ENCODE measurements at places on chromosomes 1 and 21.

DNA sequence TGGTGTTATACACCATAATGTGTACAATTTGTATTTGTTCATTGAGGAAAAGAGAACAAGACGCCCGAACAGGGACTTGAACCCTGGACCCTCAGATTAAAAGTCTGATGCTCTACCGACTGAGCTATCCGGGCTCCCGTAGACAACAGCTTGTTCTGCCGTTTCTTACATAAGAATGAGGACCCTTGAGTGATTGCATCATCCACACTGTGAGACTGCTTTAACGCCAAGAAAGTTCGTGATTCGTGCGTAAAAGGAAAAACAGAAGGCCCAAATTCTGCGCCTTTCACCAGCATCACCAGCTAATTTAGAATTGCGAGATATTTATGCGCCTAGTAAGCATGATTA is 9.3 kb upstream of the MDM4 start:
- DNase-seq: no peak

DNA sequence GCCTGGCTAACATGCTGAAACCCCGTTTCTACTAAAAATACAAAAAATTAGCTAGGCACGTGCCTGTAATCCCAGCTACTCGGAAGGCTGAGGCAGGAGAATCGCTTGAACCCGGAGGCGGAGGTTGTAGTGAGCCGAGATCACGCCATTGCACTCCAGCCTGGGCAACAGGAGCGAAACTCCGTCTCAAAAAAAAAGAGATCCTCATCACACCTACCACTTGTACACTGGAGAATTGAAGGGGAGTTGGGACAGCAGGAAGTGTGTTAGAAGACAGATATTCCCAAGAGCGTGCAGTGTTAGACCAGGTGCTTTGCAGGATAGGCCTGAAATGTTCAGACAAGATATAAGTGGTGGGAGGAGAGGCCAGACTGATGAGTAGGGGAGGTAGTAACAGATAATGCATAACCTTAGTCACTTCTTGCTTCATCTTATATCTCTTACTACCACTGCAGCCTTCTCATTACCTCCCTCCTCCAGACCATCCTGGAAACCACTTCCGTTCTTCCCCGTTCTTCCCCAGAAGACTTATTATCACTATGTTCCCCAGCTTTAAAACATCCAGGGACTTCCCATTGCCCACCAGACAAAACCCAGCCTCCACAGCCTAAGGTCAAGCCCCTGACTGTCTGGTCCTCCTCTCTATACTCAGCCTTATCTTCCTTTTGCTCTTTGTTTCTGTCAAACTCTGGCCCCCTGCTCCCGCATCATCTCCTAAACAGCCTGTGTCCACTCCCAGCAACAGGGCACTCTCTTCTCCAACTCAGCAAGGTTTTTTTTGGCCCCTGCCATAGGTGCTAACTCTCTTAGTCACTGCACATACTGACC is 21.3 kb downstream of the FAM20B start:
- no peak for DNase-seq

- DNase-seq: no peak
These were observed 21.6 kb downstream of the MECR start for GRCh38 chr1:29209173-29209572.

DNA sequence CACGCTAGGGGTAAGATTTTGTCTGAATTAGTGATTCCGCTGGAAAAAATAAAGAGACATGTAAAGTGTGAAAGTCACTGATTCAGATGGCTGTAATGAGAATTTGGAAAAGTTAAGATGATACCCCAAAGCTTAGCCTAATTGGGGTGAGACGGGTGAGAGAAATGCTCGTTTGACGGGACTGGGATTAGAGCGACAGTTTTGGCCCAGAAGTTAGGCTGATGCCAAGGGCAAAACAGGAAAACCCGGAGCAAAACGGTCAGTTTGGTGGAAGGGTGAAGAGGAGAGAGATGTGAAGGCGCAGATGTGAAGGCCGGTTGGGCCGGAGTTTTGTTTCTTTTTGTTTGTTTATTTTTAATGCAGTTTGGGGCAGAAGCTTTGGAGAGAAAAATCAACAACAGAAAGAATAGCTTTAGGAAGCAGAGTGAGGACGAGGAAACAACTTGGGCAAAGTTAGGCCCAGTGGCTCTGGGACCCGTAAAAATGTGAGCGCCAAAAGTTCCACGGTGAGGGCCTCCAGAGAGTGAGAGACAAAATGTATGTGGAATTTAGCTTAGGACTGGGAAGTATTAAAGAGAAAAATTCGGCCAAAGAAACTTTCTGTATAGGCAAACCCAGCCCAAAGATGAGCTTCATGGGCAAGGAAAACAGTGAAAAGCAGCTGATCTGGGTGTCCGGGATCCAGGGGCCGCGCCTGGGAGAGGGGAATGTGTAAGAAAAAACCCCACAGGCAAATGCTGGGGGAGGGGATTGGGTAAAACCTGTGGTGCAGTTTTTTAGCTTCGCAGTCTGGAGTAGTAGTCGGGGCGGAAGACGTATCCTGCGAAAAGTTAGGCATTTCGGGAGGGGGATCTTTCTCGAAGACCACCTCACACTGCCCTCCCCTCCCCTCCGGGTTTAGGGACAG is 1.2 kb downstream of the DMRTA2 start:
- DNase-seq: no peak

GRCh38 chr1:67479146-67479891 is 49.1 kb upstream of the SERBP1 start:
- DNase-seq: no peak

GRCh38 chr1:211751438-211751837 is 76.0 kb upstream of the NEK2 start:
- no peak for DNase-seq

- DNase-seq: no peak
These were observed 391 bp upstream of the CENPS start for GRCh38 chr1:10429868-10430215.

GRCh38 chr21:32182449-32182848 is 96.4 kb downstream of the MIS18A start:
- DNase-seq: no peak

DNA sequence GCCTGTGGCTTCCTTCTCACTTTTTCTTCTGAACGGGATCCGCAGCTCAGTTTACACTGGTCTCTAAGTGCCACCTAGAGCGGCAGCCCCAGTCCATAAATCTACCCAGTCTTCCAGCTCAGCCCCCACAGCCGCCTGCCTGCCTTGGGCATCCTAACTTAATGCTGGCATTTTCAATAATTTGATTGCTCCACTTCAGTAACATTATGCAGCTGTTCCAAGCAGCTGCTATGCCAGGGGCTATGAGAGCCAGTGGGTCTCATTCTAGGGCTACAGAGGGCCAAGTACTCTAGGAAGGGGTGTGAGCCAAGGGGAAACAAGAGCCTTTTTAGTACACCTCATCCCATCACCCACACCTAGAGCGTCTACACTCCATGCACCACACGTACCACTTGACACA is 48.4 kb upstream of the COA6 start:
- DNase-seq: no peak

GRCh38 chr21:32056791-32057190 is 184.0 kb downstream of the HUNK start:
- no peak for DNase-seq

GRCh38 chr1:199784138-199784895 is 243.2 kb upstream of the NR5A2 start:
- DNase-seq: no peak

- DNase-seq: no peak
These were observed 39.6 kb downstream of the CAMTA1 start for GRCh38 chr1:6824665-6825368.

- DNase-seq: no peak
These were observed 39.2 kb downstream of the B3GALNT2 start for GRCh38 chr1:235465066-235465465.

DNA sequence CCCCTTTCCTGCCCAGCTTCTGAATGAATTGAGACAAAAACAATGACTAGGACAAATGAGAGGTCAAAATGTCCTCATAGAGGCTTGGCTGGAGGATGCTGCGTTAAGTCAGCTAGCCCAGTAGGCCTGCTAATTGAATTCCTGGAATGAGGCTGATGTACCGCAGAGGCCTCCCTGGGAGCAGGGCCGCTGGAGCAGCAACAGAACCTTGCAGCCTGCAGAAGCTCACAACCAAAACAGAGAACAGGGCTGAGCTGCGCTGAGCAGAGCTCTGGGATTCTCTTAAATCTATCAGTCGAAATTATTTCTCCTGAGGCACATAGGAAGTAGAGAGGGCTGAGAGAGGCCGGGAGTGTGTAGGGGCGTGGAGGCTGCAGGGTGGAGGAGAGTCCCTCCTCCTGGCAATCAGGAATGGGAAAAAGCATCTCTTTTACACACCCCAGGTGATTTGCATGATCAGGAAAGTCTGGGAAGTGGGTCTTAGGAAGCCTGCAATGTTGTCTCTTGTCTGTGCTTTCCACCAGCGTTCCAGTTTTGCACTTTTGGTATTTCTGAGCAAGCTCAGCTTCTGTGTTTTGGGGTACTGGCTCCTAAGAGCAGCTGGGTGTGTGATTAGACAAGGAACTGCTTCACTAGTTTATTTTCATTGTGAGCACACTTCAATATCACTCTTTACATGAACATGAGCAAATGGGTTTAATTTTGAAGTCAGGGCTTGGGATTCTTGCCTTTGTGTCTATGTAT is 66.5 kb downstream of the RYR2 start:
- DNase-seq: no peak

GRCh38 chr1:155884982-155885381 is 25.6 kb downstream of the SYT11 start:
- no peak for DNase-seq

- no peak for DNase-seq
These were observed 48.2 kb upstream of the DNASE2B start for GRCh38 chr1:84350104-84350503.

- no peak for DNase-seq
These were observed 1.1 kb upstream of the ESPN start for GRCh38 chr1:6423321-6423999.

- no peak for DNase-seq
These were observed 95.1 kb downstream of the TAS1R2 start for GRCh38 chr1:18764362-18764761.

GRCh38 chr1:107404756-107405155 is 263.9 kb downstream of the NTNG1 start:
- DNase-seq: no peak

DNA sequence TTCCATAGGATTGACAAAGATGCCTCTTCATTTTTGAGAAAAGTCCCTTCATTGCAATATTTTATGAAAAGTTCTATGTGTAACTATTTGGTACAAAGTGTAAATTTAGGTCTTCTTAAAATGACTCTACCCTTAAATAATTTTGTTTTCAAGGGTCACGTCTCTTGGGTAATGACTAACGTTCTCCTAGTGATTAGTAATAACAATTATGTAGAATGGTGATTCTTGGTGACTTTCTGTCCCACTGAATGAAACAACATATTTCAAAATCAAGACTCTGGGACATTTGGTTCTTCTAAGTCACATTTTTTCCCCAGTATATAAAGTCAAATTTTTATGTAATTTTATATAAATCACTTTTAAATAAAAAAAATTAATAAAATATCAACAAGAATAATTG is 277.5 kb upstream of the ADAMTS5 start:
- no peak for DNase-seq

DNA sequence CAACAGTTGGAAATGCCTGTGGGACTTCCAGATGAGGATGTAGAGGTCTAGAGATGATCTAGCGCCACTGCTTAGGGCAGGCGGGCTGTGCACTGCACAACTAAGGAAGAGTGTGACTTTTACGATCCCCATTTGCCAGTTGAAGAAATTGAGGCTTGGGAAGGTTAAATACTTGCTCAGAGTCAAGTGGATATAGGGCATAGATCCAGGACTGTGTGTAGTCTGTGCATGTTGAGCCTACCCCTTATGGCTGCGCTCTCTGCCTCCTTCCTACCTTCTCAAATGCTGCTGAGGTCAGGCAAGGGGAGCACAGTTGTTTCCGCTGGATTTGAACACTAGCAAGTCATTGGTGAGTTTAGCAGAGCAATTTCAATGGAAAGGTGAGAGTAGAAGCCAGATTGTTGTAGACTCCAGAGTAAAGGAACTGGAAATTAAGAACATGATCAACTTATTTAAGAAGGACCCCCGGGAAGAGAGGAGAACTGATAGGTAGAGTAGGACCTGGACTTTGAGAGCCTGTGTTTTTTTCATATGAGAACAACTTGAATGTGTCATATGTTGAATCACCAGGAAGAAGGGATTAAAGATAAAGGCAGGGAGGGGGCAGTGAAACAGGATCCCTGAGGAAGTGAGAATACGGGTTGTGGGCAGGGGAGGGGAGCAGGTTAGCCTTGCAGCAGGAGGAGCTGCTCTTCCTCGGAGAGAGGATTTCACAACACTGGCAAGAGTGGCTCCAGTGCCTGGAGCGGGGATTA is 2.7 kb downstream of the CAPN2 start:
- DNase-seq: no peak

GRCh38 chr1:30242722-30243457 is 480.5 kb downstream of the MATN1 start:
- no peak for DNase-seq

Data from activated gamma-delta T cell (primary cell).